ENCODE measurements at places on chromosomes 1 and 21. TPM values are rescaled to one million over a fixed set of nuclear protein-coding genes. Genes with fewer than 3 reads are reported as not detected.
A peak's percentile ranks its signal among the peaks of the same experiment; 100 is the strongest.

DNA sequence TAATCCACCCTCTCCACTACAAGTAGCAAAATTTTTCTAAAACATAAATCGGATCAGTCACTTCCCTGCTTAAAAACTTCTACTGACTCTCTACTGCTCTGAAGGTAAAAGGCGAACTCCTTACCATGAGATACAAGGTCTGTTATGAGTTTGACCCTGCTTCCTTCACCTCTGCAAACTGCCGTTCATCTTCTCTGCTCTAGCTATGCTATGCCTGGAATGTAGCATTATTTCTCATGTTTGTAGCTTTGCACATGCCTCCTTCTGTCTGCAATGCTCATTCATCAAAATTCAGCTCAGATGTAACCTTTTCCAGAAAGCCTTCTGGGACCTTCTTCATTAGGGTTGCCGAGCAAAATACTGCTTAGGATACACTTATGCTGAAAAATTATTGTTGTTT is 30.8 kb downstream of the RPL5 start:
- no peak for DNase-seq

- no peak for DNase-seq
Observed at GRCh38 chr1:15489052-15489736, 13.3 kb downstream of the CELA2B start.

GRCh38 chr1:20078171-20078651 is 8.2 kb downstream of the PLA2G5 start:
- no peak for DNase-seq

GRCh38 chr21:38385427-38386175 is 112.7 kb downstream of the ERG start:
- no peak for DNase-seq

DNA sequence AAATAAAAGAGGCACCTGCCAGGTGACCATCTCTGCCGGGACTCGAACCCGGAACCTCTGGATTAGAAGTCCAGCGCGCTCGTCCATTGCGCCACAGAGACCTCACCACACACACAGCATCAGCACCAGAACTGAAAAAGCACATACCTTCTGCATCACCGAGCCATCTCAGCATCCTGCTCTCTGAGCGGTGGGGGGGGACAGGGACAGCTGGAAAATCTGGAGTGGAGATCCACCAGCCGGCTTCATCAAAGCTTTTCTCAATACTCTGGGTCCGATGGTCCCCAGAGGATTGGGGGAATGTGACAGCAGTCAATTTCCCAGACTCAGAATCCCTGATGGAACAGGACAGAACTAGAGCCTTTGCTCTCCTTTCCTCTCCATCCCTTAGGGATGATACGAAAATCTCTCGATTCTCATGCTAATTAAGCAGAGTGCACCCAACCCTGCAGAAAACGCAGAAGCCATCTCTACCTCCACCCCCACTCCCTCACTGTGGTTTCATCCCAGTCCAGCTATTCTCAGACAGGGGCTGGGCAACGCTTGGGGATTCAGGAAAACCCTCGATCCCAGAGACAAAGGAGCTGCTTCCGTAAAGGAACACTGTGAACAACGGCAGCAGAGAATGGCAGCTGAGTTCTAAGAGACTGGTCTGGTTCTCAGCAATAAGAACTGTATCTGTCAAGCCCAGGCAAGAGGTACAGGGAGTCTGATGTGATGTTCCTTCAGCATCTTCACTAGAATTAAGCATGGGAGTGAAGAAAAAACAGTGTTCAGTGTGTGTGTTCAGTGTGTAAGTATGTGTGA is 29.6 kb upstream of the CADM3 start:
- DNase-seq: no peak

- DNase-seq: no peak
Observed at GRCh38 chr1:206808615-206809014, 36.3 kb upstream of the IL10 start.

GRCh38 chr1:109819906-109820305 is 56.2 kb upstream of the EPS8L3 start:
- no peak for DNase-seq

- DNase-seq: no peak
Observed at GRCh38 chr1:230899841-230900251, 31.5 kb upstream of the C1orf198 start.

- no peak for DNase-seq
Observed at GRCh38 chr1:170659399-170660035, 4.4 kb upstream of the PRRX1 start.

DNA sequence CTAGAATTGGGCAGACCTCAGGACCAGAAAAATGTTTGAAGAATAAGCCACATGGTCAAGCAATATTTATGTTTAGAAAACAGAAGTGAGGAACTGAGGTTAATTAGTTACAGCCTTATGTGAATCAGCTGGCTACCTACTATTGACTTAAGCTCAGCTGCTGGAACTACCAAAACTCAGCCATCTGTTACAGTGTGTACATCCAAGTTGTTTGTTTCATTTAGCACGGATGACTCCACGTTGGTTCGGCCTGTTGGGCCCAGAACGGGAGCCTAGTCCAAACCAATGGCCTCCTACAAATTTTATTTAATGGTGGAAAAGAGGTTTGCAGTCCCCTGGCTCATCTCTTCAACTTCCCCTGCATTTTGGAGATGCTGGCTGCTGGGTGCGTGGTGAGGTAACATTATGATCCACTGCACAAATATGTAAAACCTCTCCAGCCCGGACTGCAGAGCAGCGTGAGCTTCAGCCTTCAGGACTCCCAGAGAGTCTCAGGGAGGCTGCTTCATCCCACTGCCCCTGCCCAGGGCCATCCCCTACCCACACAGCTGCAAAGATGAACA is 143.4 kb downstream of the ZZZ3 start:
- DNase-seq: no peak

- DNase-seq: peak; percentile 41
Observed at GRCh38 chr21:31945546-31945945, 72.7 kb downstream of the HUNK start.

DNA sequence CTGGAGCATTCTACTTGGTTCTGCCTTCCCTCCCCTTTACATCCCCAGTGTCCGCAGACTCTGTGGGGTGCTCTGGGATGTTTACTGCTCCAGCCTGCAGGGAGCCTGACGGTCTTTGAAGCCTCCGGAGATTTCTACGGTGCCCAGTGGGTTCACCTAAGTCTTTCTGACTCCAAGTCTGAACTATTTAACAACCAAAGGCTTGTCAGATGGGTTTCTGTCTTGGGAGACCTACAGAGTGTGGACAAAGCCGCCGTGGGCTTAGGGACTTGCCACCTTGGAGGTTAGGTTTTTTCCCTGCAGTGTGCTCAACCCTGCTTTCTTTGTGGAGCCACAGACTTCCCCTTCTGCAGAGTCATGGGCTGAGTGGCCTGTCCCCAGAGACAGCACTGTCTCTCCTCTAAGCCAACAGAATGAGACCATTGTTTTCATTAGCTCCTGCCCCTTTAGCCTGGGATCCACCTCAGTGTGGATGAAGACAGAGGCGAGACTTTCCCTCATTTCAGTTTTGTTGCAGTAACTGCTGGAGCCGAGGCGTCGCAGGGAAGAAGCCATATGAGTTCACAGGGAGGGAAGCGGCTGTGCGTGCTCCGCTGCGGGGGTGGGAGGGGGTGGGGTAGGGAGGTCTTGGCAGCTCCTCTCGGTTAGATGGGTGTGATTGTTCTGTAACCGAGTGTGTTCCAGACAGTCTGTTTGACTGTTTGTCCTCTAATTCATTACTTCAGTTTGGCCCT is 120.7 kb downstream of the CNIH3 start:
- DNase-seq: no peak

- no peak for DNase-seq
Observed at GRCh38 chr1:190738317-190738716, 260.7 kb upstream of the BRINP3 start.

- no peak for DNase-seq
Observed at GRCh38 chr1:85940656-85941306, 215.8 kb downstream of the COL24A1 start.

DNA sequence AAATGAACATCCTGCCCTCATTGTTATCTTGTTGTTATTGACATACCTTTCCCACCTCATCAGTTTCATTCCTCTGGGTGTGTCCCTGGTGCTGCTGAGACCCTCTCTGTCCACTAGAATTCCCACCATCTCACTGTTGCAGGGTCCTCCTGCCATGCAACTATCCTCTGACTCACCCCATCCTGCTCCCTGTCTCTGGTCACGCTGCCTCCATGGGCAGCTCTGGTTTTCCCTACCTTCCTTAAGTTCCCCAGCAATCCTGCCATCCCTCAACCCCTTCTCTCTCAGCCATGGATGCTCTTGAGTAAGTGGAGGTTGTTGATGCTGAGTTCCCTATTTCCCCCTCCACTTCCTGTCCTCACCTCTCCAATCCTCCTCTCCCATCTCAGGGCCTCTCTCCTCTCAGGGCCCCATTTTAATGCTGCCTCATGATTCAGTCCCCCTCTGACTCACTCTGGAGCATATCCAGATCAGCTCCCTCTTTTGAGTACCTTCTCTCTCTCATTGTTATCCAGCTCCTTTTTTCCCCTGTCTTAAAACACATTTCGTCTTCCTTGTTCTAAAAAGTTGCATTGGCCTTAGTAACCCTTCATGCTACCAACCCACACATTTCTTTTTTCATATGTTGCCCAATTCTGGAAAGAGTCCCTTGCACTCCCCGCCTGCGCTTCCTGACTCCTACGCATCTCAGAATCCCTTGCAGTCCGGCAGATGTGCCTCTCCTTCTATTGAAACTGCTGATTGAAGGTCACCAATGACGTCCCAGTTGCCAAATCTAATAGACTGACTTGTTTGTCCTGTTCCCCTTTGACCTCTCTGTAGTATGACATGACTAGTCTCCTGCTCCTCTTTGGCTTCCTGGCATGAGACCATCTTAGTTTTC is 92.0 kb downstream of the CNIH3 start:
- DNase-seq: no peak

DNA sequence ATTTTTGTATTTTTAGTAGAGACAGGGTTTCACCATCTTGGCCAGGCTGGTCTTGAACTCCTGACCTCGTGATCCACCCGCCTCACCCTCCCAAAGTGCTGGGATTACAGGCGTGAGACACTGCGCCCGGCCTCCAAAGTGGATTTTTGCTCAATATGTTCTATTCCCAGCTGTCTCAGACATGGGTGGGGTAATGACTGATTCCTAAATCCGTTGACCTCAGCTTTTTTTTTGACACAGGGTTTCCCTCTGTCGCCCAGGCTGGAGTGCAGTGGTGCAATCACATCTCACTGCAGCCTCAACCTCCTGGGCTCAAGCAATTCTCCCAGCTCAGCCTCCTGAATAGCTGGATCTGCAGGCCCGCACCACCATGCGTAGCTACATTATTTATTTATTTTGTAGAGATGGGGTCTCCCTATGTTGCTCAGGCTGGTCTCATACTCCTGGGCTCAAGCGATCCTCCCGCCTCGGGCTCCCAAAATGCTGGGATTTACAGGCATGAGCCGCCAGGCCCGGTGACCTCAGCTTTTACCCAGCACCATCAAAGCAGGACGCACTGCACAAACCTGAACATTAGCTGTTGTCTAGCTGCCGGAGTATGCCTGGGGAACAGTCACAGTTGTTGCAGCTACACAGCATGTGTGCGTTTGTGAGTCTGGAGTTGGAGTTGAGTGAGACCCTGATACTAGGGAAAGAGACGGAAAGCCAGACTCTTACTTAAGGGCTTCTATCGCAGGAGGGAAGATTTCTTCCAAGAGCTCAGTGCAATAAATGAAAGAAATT is 43.7 kb upstream of the PSEN2 start:
- DNase-seq: no peak

GRCh38 chr1:22971611-22972405 is 858 bp downstream of the LACTBL1 start:
- DNase-seq: no peak

DNA sequence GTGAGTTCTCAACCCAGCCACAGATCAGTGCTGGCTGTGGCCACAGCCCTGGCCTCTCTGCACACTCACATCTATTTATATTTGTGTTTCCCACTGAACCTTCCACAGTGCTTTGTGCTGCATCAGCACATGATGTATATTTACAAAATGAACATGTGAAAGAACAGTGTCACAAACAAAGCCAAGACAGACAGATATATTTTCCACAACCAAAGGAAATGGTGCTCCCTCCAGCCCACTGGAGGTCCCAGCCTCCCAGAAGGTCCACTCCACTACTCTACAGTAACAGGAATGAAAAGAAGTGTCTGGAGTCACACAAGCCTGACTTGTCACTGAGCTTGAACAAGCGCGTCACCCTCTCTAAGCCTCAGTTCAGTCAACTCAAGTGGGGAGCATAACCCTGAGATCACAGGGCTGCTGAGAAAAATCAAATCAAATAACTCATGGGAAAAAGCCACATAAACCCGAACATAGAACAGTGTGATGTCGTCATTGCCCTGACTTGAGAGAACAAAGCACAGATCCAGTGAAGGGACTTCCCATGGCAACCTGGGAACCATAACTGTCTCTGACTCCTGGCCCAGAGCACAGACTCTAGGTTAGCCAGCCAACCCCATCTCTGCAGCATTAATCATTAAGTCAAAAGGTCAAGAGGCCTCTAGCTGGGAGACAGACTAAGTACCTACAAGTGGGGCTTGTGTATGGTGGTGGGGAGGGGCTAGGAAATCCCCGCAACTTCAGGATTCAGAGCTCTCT is 121.2 kb downstream of the TRABD2B start:
- DNase-seq: peak; percentile 53

- no peak for DNase-seq
Observed at GRCh38 chr1:38990386-38990737, 714 bp upstream of the AKIRIN1 start.

- no peak for DNase-seq
Observed at GRCh38 chr1:179003512-179004066, 22.1 kb upstream of the FAM20B start.

DNA sequence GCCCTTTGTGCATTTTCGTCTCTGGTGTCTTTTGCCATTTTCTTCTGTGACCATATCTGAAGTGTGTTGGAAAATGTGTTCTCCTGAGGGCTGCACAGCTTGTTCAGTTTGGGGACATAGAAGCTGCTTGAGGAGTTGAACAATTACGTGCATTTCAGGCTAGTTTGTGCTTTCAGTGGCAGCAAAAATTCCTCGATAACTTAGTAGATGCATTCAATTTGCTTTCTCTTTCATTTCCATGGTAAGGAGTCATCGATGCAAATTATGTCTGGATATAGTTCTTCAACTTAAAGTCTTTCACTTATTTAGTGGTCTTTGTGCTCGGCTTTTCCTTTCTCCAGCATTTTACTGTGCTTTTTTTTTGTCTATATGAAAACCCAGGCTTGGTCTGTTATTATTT is 441.5 kb downstream of the PLA2G4A start:
- DNase-seq: no peak

- DNase-seq: no peak
Observed at GRCh38 chr1:170721621-170722020, 57.7 kb downstream of the PRRX1 start.

Gene RUNX3
- 0.31 TPM for polyA plus RNA-seq

Gene LGR6
- polyA plus RNA-seq: 0.64 TPM

Gene FCRLB
- 5.3 TPM for polyA plus RNA-seq

Gene CACNA1S
- 0.37 TPM for polyA plus RNA-seq

Gene RBP7
- polyA plus RNA-seq: 31.0 TPM

Gene FMO4
- 17.0 TPM for polyA plus RNA-seq

Gene SELL
- polyA plus RNA-seq: 3.9 TPM

Gene MFAP2
- polyA plus RNA-seq: 184 TPM

Gene TLR5
- 5.8 TPM for polyA plus RNA-seq

Gene C1QB
- 10.1 TPM for polyA plus RNA-seq

Gene SPRR1B
- polyA plus RNA-seq: not detected

Gene KAZN
- polyA plus RNA-seq: 37.0 TPM

Gene SPRR2A
- polyA plus RNA-seq: not detected

Gene CXADR
- 37.7 TPM for polyA plus RNA-seq
